Right atrium auricular region (tissue), 2 donors: ENCODE measurements at places on chromosomes 2 and 18. TPM values are rescaled to one million over a fixed set of nuclear protein-coding genes. Genes with fewer than 3 reads are reported as not detected.

Gene MARCHF4
- total RNA-seq = 0.08 TPM

DNA sequence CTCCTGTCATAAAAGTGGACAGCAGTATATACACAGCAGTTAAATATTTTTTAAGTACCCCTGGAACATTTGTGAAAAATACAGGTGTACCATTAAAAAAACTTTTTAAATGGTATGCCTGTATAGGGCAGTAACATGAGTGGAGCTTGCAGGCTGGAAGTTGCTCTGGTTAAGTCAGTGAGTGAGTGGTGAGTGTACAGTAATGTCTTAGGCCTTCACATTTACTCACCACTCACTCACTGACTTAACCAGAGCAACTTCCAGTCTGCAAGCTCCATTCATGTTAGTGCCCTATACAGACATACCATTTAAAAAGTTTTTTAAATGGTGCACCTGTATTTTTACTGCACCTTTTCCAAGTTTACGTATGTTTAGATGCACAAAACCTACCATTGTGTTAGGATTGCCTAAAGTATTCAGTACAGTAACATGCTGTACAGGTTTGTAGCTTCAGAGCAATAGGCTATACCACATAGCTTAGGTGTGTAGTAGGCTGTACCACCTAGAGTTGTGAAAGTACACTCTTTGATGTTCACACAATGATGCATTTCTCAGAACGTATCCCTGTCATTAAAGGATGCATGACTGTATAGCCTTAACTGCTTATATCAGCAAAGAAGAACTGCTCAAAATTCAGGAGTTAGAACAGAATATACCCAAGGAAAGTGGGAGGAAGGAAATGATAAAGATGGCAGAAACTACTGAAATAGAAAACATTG, 112.6 kb downstream of the EHBP1 start:
- H3K4me3 ChIP-seq = no peak overlapping the region
- H3K27me3 ChIP-seq = no peaks in the 10 kb centered on the region
- DNase-seq = no peak
- no peak overlapping the region for H3K27ac ChIP-seq
- H3K4me1 ChIP-seq = peaks cover 4% of the 10 kb centered on the region

GRCh38 chr2:6982449-6982848, 65.2 kb downstream of the RNF144A start:
- no peak overlapping the region for H3K27ac ChIP-seq
- H3K36me3 ChIP-seq = no peaks in the 10 kb centered on the region
- H3K4me1 ChIP-seq = no peaks in the 10 kb centered on the region
- H3K4me3 ChIP-seq = no peak overlapping the region

Gene EMILIN1
- total RNA-seq = 22.3 TPM

GRCh38 chr18:41140506-41140905, 814.5 kb upstream of the PIK3C3 start:
- no peak overlapping the region for H3K27ac ChIP-seq
- H3K4me1 ChIP-seq = no peaks in the 10 kb centered on the region
- DNase-seq = no peak
- no peaks in the 10 kb centered on the region for H3K27me3 ChIP-seq

GRCh38 chr18:58929206-58929605, 64.5 kb downstream of the ZNF532 start:
- no peak overlapping the region for H3K4me3 ChIP-seq
- H3K27ac ChIP-seq = peak overlapping the region; percentile 1

DNA sequence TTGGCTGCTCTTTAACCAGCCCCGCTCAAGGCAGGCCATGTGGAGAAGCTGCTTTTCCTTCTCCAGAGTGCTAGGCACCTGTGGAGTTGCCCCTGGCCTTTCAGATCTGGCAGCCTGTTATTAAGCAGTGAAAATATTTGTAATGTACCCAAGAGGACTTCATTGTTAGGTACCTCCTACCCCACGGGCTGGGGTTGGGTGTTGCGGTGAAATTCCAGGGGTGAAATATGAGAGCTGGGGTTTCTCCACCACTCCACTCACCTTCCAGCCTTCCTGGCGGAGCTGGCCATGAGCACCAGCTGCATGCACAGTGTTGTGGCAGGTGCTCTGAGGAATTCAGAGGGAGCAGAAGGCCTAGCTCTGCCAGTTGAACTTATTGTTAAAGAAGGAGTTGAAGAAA, 39.1 kb downstream of the NTSR2 start:
- no peak for DNase-seq
- H3K4me3 ChIP-seq = no peak overlapping the region

GRCh38 chr18:13562494-13563029, 163.8 kb downstream of the FAM210A start:
- H3K4me1 ChIP-seq = no peaks in the 10 kb centered on the region
- DNase-seq = no peak
- peak overlapping the region; percentile 79 for H3K27ac ChIP-seq
- no peak overlapping the region for H3K4me3 ChIP-seq
- no peaks in the 10 kb centered on the region for H3K36me3 ChIP-seq

DNA sequence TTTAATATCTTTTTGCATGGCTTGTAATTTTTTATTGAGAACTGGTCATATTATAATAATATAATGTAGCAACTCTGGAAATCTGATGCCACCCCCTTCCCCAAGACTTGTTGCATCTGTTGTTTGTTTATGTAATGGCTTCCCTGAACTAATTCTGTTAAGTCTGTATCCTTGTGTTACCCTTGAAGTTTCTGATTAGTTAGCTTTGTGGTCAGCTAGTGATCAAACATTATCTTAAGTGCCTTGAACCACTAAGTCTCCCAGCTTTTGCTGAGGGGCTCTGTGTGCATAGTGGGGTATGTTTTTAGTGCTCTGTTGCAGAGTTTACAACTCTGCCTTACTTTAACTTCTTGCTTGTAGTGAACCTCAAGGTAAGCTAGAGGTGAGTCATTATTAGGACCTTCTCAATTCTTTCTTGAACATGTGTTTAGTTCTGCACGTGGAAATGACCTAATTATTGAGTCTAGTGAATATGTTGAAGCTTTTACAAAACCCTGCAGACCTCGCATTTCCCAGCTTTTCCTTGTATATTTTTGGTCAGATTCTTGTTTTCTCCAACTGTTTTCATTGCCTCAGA, 24.8 kb downstream of the SMCHD1 start:
- H3K4me3 ChIP-seq = no peak overlapping the region
- H3K27me3 ChIP-seq = no peaks in the 10 kb centered on the region

DNA sequence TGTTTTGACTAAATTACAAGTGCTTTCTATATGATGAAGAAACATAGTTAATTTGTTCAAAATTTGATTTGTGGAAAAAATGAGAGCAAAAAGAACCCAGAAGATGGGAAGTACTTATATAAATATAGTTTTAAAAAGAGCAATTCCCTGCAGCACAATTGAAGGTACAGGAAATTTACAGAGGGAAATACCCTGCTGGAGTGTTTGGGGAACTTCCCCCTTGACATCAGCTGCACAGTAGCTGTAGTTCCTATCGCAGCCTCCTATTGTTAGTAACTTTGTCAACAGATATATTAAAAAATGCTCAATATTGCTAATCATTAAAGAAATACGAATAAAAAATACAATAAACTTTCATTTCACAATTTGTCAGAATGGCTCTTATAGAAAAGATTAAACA, 1118.8 kb upstream of the ZEB2 start:
- no peaks in the 10 kb centered on the region for H3K27me3 ChIP-seq
- H3K36me3 ChIP-seq = no peaks in the 10 kb centered on the region
- no peak overlapping the region for H3K27ac ChIP-seq
- H3K4me3 ChIP-seq = no peak overlapping the region

DNA sequence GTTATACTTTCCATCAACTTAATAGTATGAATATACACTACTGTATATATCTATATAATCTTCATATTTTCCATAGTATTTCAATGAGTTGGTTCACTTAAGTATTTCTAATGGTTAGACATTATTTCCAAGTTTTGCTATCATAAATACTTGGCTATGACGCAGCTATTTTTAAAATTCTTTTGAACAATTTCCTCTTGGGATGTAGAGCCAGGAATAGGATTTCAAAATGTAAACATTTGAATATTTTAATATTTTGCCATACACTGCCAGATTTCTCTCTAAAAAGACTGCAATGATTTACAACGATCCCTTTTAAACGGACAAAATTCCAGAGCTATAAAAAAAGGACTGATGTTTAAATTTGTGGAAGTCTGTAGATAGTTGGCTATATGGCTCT, 95.6 kb downstream of the NUP35 start:
- no peaks in the 10 kb centered on the region for H3K27me3 ChIP-seq
- no peak for DNase-seq
- H3K36me3 ChIP-seq = no peaks in the 10 kb centered on the region
- H3K4me3 ChIP-seq = no peak overlapping the region

GRCh38 chr2:187493877-187494568, 46.0 kb upstream of the CALCRL start:
- no peaks in the 10 kb centered on the region for H3K4me1 ChIP-seq
- H3K36me3 ChIP-seq = no peaks in the 10 kb centered on the region
- no peak overlapping the region for H3K4me3 ChIP-seq
- no peak for DNase-seq
- H3K27me3 ChIP-seq = no peaks in the 10 kb centered on the region

DNA sequence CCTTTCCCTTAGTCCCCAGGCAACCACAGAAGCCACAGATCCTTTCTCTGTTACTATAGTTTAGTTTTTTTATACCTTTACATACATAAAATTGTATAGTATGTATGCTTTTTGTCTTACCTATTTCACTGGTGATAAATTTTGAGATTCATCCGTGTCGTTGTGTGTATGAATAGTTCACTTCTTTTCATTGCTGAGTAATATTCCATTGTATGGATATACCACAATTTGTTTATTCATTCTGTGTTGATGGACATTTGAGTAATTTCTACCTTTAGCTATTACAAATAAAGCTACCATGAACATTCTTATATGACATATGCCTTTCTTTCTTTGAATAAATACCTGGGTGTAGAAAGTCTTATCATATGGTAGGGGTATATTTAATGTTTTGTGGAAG, 102.8 kb upstream of the CERS6 start:
- H3K27ac ChIP-seq = no peak overlapping the region
- H3K4me3 ChIP-seq = no peak overlapping the region
- H3K4me1 ChIP-seq = no peaks in the 10 kb centered on the region
- H3K36me3 ChIP-seq = no peaks in the 10 kb centered on the region
- no peak for DNase-seq

- no peak for DNase-seq
- no peak overlapping the region for H3K27ac ChIP-seq
- no peaks in the 10 kb centered on the region for H3K36me3 ChIP-seq
- H3K27me3 ChIP-seq = no peaks in the 10 kb centered on the region
These were observed 8.9 kb upstream of the GIGYF2 start for GRCh38 chr2:232688201-232688600.

Gene CFAP53
- 0.30 TPM for total RNA-seq

Gene HOXD3
- not detected for total RNA-seq

GRCh38 chr2:218065239-218066006, 3.6 kb upstream of the RUFY4 start:
- H3K4me1 ChIP-seq = no peaks in the 10 kb centered on the region
- no peak for DNase-seq
- no peaks in the 10 kb centered on the region for H3K36me3 ChIP-seq
- no peak overlapping the region for H3K4me3 ChIP-seq
- H3K27me3 ChIP-seq = no peaks in the 10 kb centered on the region

Gene FAM124B
- total RNA-seq = 1.5 TPM

GRCh38 chr2:104889960-104890684, 36.2 kb downstream of the POU3F3 start:
- H3K36me3 ChIP-seq = no peaks in the 10 kb centered on the region
- H3K4me1 ChIP-seq = no peaks in the 10 kb centered on the region
- no peak for DNase-seq
- H3K4me3 ChIP-seq = no peak overlapping the region
- H3K27ac ChIP-seq = no peak overlapping the region

DNA sequence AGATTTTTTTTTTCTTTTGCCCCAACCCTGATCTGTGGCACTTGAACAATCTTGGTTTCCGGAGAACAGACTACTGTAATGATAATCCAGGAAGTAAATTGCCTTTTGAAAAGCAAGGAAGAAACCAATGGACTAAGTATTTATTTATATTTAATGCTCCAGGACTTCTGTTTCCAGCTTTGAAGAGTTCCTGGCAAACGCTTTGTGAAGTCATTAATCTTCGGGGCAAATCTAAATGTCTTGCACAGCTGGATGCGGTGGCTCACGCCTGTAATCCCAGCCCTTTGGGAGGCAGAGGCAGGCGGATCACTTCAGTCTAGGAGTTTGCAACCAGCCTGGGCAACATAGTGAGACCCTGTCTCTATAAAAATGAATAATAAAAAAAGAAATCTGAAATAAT, 135.1 kb upstream of the GATA6 start:
- no peak for DNase-seq
- H3K27me3 ChIP-seq = no peaks in the 10 kb centered on the region
- no peaks in the 10 kb centered on the region for H3K4me1 ChIP-seq
- H3K4me3 ChIP-seq = no peak overlapping the region

Gene FLACC1
- 6.2 TPM for total RNA-seq

Gene ASXL3
- total RNA-seq = 4.8 TPM

DNA sequence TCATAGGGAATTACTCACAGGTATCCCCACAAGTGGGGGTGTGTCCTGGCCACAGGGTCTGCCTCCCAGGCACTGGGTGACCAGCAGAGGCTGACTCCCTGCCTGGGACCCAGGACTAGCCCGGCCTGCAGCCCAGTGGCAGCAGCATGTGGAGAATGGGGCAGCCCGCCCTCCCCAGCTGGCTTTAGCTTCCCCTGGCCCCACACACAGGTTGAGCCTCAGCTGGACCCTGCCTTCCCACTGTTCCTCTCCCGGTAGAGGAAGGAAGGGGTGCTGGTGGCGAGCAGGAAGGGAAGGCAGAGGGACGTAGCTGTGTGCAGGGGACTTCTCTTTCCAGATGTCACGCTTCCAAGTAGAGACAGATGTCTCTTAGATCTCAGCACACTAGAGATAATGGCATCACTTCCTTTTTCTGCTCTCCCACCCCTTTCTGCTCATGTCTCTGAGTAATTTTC, 51.4 kb downstream of the EMILIN2 start:
- no peak for DNase-seq
- no peaks in the 10 kb centered on the region for H3K27me3 ChIP-seq
- H3K27ac ChIP-seq = no peak overlapping the region
- H3K4me1 ChIP-seq = peaks cover 46% of the 10 kb centered on the region

Gene DSC2
- 19.3 TPM for total RNA-seq

DNA sequence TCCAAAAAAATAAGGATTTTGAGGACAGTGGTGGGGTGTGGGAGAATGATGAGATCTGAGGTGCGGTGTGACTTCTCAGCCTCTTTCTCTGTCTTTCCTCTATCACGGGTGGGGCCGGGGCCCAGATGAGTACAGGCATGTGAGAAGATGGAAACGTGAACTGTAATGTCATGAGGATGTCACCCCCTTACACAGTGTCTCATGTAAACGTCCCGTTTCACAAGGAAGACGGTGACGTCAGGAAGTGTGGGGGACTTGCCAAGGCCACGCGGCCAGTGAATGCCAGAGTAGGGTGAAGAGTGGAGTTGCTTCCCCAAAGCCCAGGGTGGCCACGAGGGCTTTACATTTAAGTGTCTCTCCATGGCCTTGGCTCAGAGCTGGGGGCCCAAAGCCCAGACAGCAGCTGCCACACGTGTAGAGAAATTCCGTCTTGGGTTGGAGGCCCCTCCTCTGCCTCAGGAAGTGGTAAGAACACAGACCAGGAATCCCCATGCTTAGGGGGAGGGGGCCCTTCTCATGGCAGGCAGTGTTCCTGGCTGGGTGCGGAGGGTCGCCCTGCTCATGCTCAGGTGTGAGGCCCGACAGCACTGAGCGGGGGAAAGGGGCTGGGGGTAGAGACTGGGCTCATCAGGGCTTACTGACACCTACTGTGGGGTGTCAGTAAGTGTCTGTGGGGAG, 80.9 kb upstream of the SMAD7 start:
- no peak overlapping the region for H3K4me3 ChIP-seq
- peak; percentile 56 for DNase-seq
- H3K4me1 ChIP-seq = no peaks in the 10 kb centered on the region
- no peaks in the 10 kb centered on the region for H3K27me3 ChIP-seq
